Gastroesophageal sphincter (tissue), 4 donors: ENCODE measurements at places on chromosomes 16 and 17. TPM values are rescaled to one million over a fixed set of nuclear protein-coding genes. Genes with fewer than 3 reads are reported as not detected.
A peak's percentile ranks its signal among the peaks of the same experiment; 100 is the strongest.

GRCh38 chr16:27289669-27290068 is 21.1 kb upstream of the NSMCE1 start:
- no peaks in the 10 kb centered on the region for H3K36me3 ChIP-seq
- ATAC-seq = no peak
- H3K27ac ChIP-seq = no peak overlapping the region

The PDILT gene
- not detected for total RNA-seq

The C17orf107 gene
- 0.30 TPM for total RNA-seq

The GPR142 gene
- total RNA-seq = not detected

DNA sequence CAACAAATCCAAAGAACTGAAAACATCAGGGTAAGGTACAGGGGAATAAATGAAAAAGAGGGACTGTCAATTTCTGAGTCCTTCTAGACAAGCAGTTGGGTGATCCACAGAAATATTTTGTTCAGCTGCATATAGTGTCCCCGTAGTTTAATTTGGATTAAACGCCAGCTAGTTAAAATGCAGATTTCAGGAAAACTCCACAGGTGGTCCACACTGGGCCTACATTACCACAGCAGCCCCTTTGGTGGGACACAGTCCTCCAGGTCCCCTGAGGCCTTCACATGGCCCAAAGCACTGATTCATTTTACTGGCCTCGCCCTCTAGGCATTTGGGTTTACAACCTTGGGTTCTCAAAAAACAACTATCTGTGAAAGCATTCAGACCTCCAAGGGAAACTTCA is 4.6 kb downstream of the ARHGAP17 start:
- no peak for ATAC-seq
- peaks cover 53% of the 10 kb centered on the region for H3K4me1 ChIP-seq
- no peaks in the 10 kb centered on the region for H3K36me3 ChIP-seq
- H3K27ac ChIP-seq = peak overlapping the region; percentile 4
- no peak overlapping the region for H3K4me3 ChIP-seq

The EFCAB5 gene
- total RNA-seq = 0.27 TPM

- H3K27me3 ChIP-seq = peaks cover 3% of the 10 kb centered on the region
- no peak for ATAC-seq
Observed at GRCh38 chr16:13155780-13156179, 254.4 kb downstream of the SHISA9 start.

- no peaks in the 10 kb centered on the region for H3K36me3 ChIP-seq
- no peak overlapping the region for H3K4me3 ChIP-seq
- peaks cover 43% of the 10 kb centered on the region for H3K4me1 ChIP-seq
Observed at GRCh38 chr16:66906916-66907836, 11.5 kb downstream of the CDH16 start.

DNA sequence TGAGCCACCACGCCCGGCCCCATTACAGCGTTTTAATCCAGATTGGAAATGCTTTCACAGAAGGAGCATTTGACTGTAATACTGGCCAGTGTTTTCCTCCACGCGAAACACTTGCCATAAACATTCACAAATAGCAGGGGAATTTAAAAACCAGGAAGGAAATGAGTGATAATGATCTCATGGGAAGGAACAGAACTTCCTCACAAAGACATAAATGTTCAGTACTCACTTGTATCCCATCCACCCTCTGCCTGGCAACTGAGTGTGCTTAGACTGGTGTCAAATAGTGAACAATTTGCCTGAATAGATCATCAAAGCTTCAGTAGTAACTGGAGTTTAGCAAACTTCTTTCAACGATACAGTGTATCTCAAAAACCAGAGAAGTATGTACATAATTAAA is 54.1 kb downstream of the PSMD12 start:
- H3K27me3 ChIP-seq = no peaks in the 10 kb centered on the region
- H3K27ac ChIP-seq = no peak overlapping the region
- no peak overlapping the region for H3K4me3 ChIP-seq
- no peaks in the 10 kb centered on the region for H3K36me3 ChIP-seq
- no peak for ATAC-seq

The CPHXL2 gene
- not detected for total RNA-seq

The C16orf89 gene
- total RNA-seq = 0.62 TPM

The IGFALS gene
- 0.47 TPM for total RNA-seq

DNA sequence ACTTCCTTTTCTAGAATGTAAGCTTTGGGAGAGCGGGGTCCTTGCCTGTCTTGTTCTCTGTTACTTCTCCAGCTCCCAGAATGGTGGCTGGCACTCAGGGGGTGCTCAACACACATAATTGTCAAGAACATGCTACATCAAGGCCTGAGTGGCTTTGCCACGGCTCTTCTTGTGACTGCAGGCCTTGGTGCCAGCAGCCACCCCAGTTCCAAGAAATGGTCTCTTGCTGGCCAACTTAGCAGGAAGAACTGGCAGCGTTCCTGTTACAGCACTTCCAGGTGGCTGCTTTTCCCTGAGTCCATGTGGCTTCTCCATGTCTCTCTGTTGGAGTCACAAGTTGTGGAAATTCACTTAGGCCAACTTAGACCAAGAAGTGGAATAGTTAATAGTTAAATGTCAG is 36.1 kb downstream of the PRKCB start:
- H3K4me3 ChIP-seq = no peak overlapping the region
- no peak overlapping the region for H3K27ac ChIP-seq
- H3K4me1 ChIP-seq = no peaks in the 10 kb centered on the region
- no peaks in the 10 kb centered on the region for H3K36me3 ChIP-seq

The KCNJ12 gene
- total RNA-seq = 1.9 TPM

GRCh38 chr16:71929048-71929447 is 33.7 kb downstream of the IST1 start:
- H3K4me3 ChIP-seq = no peak overlapping the region
- peak; percentile 63 for ATAC-seq
- H3K27me3 ChIP-seq = no peaks in the 10 kb centered on the region
- H3K36me3 ChIP-seq = peaks cover 51% of the 10 kb centered on the region
- H3K27ac ChIP-seq = peak overlapping the region; percentile 85

The ABCA10 gene
- 3.8 TPM for total RNA-seq

The SPATA32 gene
- not detected for total RNA-seq

- no peaks in the 10 kb centered on the region for H3K36me3 ChIP-seq
- H3K4me3 ChIP-seq = no peak overlapping the region
- ATAC-seq = no peak
- H3K27ac ChIP-seq = no peak overlapping the region
Observed at GRCh38 chr17:42547698-42548069, 5.0 kb upstream of the HSD17B1 start.

The BCO1 gene
- total RNA-seq = not detected

GRCh38 chr17:59837308-59838051 is 55.3 kb downstream of the TUBD1 start:
- H3K27me3 ChIP-seq = no peaks in the 10 kb centered on the region
- H3K27ac ChIP-seq = peak overlapping the region; percentile 93
- no peaks in the 10 kb centered on the region for H3K36me3 ChIP-seq
- H3K4me1 ChIP-seq = peaks cover 51% of the 10 kb centered on the region
- H3K4me3 ChIP-seq = peak overlapping the region; percentile 96
- peak; percentile 97 for ATAC-seq

The CRHR1 gene
- total RNA-seq = 0.10 TPM

GRCh38 chr16:35637683-35638082 is 2178.3 kb downstream of the TP53TG3F start:
- ATAC-seq = no peak
- H3K4me3 ChIP-seq = no peak overlapping the region
- no peak overlapping the region for H3K27ac ChIP-seq
- H3K27me3 ChIP-seq = no peaks in the 10 kb centered on the region
- H3K36me3 ChIP-seq = no peaks in the 10 kb centered on the region

GRCh38 chr16:3819746-3820724 is 60.5 kb downstream of the CREBBP start:
- H3K27ac ChIP-seq = no peak overlapping the region
- peak; percentile 57 for ATAC-seq
- H3K36me3 ChIP-seq = no peaks in the 10 kb centered on the region
- peaks cover 96% of the 10 kb centered on the region for H3K4me1 ChIP-seq
- H3K4me3 ChIP-seq = no peak overlapping the region

DNA sequence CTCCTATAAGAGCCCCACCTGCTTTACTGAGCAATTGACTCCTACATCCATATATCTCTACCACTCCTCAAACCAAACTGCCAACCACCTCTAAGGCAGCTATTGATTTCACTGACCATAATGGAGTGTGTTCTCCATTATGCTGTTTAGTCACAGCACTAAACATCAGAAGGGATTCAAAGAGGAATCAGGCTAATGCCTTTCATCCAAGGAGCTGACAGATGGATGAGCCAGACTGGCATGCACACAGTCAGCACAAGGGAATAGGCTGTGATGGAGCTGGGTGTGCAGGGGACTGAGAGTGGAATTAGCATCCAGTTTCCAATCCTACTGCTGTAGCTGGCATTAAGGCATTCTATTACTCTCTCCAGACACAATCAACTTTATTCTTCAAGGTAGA is 88.7 kb upstream of the CCL2 start:
- H3K36me3 ChIP-seq = no peaks in the 10 kb centered on the region
- no peaks in the 10 kb centered on the region for H3K4me1 ChIP-seq
- no peak for ATAC-seq
- no peak overlapping the region for H3K27ac ChIP-seq

DNA sequence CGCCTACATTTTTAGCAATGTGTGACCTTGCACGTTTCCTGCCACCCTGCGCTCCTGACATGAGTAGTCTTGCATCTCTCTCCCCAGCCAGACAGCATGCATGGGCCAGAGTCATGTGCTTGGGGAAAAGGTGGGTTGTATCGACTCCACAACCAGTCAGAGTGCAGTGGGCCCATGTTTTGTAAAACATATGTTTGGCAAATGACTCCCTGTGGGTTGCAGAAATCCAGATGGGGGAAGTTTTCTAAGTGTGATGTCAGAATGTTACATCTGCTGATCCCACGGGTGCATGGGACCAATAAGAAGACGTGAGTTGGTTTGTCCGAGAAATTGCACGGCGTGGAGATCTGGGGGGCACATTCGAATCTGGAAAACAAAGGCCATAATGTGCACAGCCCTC is 147.1 kb downstream of the FOXL1 start:
- no peak overlapping the region for H3K27ac ChIP-seq
- no peaks in the 10 kb centered on the region for H3K36me3 ChIP-seq
- peaks cover 63% of the 10 kb centered on the region for H3K27me3 ChIP-seq
- no peak for ATAC-seq
- H3K4me3 ChIP-seq = no peak overlapping the region

The HSF4 gene
- total RNA-seq = 110 TPM

The GP1BA gene
- total RNA-seq = not detected

The GINS2 gene
- 0.54 TPM for total RNA-seq

- no peak overlapping the region for H3K27ac ChIP-seq
- no peaks in the 10 kb centered on the region for H3K36me3 ChIP-seq
- no peaks in the 10 kb centered on the region for H3K4me1 ChIP-seq
- H3K4me3 ChIP-seq = no peak overlapping the region
- ATAC-seq = no peak
Observed at GRCh38 chr17:56614522-56614921, 21.0 kb downstream of the NOG start.

The MYO15B gene
- total RNA-seq = 10.7 TPM

The TPSD1 gene
- total RNA-seq = not detected

DNA sequence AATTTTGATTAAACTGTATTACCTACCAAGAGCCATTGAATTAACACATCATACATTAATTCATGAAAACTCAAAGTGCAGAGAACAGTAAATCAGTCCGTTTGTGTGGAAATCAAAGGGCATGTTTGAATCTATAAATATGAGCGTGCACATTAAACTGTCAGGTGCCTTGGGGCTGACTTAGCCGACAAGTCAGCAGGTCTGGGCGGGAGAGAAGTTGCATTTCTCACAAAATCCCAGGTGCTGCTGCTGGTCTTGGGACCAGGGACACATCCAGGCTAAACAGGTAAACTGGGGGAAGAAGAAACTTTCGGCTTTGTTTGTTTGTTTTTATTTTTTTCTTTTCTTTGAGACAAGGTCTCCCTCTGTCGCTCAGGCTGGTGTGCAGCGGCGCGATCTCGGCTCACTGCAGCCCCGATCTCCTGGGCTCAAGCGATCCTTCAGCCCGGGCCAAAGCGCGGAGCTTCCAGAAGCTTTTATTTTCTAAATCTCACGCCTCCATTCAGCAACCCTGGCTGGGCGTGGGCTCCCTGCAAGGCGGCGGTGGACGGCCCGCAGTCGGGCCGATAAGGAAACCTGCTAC is 213.9 kb downstream of the MRTFB start:
- peak overlapping the region; percentile 6 for H3K27ac ChIP-seq
- H3K4me3 ChIP-seq = peak overlapping the region; percentile 44
- H3K27me3 ChIP-seq = no peaks in the 10 kb centered on the region
- H3K36me3 ChIP-seq = no peaks in the 10 kb centered on the region
- H3K4me1 ChIP-seq = peaks cover 20% of the 10 kb centered on the region

- no peak within 1 kb of the TSS for H3K4me3 ChIP-seq
- H3K27ac ChIP-seq = peak within 1 kb of the TSS; percentile 57
- peak; percentile 96 for ATAC-seq
- H3K36me3 ChIP-seq = no peaks in the 10 kb centered on the region
- no peaks in the 10 kb centered on the region for H3K27me3 ChIP-seq
- peaks cover 7% of the 10 kb centered on the region for H3K4me1 ChIP-seq
Observed at GRCh38 chr17:64448665-64449512, at the start of gene MILR1. Gene MILR1, plus strand, starts transcription at chr17:64449115. Its CDS starts 54 bp downstream, at chr17:64449169.

The DLX4 gene
- total RNA-seq = not detected

DNA sequence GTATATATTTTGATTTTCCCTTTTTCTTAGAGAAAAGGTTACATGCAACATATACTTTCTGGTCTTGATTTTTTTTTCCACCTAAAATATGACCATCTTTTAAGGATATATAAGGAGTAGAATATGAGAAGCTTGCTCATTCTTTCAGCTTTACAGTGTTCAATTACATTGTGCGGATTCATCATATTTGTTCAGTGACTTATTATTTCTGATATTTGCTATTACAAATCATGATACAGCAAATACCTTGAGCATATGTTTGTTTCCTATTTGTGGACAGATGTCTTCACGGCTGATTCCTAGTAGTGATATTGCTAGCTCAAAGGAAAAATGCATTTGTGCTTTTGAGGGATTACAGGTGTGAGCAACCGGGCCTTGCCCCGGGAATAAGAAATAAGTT is 18.1 kb downstream of the KATNIP start:
- H3K4me3 ChIP-seq = no peak overlapping the region
- H3K36me3 ChIP-seq = no peaks in the 10 kb centered on the region
- no peaks in the 10 kb centered on the region for H3K27me3 ChIP-seq
- no peak overlapping the region for H3K27ac ChIP-seq

DNA sequence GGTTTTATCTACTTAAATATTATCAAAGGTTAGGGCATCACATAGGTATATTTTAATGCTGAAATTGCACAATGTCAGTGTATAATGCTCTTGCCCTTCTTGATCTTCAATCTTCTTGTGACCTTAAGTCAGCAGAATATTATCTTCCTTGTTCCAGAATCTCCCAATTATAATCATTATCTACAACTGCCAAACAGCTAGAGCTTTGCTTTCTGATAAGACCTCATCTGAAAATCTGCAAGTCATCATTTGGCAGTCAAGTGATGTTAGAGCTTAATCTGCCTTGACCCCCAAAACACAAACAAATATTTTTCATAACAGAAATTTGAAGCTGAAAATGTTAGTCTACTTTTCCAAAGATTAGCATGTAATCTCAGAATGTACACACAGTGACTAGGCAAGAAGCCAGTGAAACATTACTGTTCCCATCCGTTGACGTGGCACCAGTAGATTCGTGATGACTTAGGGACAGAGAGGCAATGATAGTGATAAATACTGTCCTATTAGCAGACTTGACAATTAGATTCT is 19.8 kb downstream of the REXO5 start:
- ATAC-seq = no peak
- H3K27ac ChIP-seq = no peak overlapping the region
- no peaks in the 10 kb centered on the region for H3K27me3 ChIP-seq
- H3K36me3 ChIP-seq = no peaks in the 10 kb centered on the region
- no peaks in the 10 kb centered on the region for H3K4me1 ChIP-seq
- no peak overlapping the region for H3K4me3 ChIP-seq

GRCh38 chr17:20116683-20117309 is 107.6 kb downstream of the SPECC1 start:
- no peak overlapping the region for H3K27ac ChIP-seq
- ATAC-seq = peak; percentile 57

The ACD gene
- 25.2 TPM for total RNA-seq
